ENCODE measurements at places on chromosomes 2 and 18. TPM values are rescaled to one million over a fixed set of nuclear protein-coding genes. Genes with fewer than 3 reads are reported as not detected.

DNA sequence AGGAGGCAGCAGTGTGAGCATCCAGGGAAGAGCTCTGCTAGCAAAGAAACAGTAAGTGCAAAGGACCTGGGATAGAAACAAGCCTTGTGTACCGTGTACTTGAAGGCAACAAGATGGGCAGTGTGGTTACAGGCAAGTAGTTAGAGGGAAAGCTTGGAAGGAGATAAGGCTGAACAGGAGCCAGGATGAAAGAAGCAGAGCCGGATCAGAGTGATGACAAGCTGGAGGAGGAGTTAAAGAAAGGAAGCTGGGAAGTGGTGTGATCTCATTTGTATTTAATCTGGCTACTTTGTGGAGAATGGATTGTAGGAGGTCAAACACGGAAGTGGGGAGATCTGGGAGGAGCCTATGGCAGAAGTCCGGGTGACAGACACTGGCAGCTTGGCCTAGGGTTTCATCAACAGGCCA, 44.7 kb upstream of the VPS54 start:
- DNase-seq, result peak; percentile 73

DNA sequence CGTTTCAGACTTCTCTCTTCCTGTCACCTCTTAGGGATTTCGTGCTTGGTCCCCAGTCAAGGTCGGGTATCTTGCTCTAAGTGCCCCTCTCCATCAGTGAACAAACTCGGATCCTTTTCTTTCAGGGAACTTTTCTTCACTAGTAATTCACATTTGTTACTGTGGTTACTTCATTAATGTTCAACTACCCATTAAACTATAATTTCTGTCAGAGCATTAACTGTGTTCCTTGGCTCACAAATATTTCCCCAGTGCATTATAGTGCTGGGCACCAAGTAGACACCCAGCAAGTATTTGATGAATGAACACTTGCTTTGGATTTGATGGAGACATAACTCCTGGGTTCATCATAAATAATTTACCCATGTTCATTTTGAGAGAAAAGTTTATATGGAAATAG, 209.7 kb upstream of the KCNJ3 start:
- no peak for DNase-seq

- DNase-seq, result peak; percentile 70
Observed at GRCh38 chr2:145230546-145230945, 710.6 kb upstream of the ZEB2 start.

The RAMP1 gene
- 35.8 TPM for total RNA-seq

DNA sequence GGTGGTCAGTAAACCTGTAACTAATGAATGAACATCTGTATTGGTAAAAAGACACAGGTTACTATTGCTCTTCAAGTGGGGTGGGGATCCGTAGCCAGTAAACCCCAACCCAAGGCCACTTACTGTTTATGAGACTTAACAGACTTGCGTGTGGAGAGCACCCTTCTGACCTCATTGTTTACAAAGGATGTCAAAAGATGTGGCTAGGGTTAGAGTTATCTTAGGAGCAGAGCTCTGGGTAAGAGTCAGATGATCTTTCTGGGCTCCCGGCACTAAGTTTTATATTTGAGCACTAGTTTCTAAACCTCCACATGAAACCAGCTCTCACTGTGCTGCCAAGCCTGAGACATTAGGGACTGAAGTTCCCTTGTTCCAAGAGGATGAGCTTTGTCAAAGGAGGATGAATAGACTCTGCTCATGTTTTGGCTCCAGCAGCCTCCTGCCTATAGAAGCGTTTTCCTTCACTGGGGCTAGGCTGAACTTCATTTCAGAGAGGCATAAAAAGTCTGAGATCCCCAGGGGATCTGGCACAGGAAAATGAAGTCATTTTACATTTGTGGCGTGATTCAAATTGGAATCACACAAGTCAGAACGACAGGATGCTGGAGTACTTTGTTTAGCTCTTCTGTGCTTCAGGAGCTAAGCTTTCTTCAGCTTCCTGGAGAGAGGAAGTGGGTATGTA, 403.1 kb upstream of the TRIB2 start:
- no peak for DNase-seq

DNA sequence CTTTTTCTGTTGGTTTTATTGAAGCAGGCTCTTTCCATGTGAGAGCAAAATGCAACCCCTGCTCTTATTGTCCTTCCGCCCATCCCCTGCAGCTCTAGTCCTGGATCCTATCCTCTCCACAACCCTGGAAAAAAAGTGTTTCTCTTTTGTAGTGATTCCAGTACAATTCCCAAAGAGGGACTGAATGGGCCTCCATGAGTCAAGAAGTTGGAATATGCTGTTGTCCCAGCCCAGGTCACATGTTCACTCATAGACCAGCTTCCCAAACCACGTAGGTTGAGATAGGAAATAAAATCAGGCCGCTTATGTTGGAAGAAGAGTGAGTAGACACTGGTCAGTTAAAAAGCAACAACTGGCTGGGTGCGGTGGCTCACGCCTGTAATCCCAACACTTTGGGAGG, 39.4 kb downstream of the CPO start:
- DNase-seq, result no peak

DNA sequence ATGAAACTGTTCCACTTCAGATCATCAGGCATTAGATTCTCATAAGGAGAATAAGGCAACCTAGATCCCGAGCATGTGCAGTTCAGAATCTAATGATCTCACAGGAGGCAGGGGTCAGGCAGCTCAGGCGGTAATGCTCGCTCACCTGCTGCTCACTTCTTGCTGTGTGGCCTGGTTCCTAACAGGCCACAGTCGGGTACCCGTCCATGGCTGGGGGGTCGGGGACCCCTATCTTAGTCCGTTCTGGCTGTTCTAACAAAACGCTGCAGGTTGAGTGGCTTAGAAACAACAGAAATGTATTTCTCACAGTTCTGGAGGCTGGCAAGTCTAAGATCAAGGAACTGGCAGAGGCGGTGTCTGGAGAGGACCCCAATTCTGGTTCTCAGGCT, 79.2 kb downstream of the ASB1 start:
- no peak for DNase-seq

The SYT4 gene
- 0.67 TPM for total RNA-seq

- DNase-seq, result no peak
Observed at GRCh38 chr2:80050246-80050645, 254.3 kb downstream of the LRRTM1 start.

The RNF25 gene
- 36.1 TPM for total RNA-seq

The SDC1 gene
- total RNA-seq, result 83.3 TPM

DNA sequence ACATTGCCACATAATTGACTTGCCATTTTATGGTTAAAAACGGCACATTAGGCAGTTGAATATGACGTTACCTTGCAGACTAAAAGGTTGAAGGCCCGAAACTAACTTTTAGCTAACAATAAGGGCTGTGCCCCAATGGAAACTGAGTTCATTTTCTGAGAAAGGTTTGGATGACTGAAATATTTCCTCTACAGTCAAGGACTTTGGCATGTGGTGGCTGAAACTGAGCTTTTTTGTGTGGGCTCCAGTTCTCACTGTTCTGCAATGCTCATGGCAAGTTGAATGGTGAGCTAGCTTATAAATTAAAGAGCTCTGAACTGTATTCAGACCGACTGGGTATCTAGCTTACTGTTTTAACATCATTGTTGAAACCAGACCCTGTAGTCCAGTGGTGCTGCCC, 23.8 kb upstream of the TXNDC2 start:
- no peak for DNase-seq

The MC4R gene
- total RNA-seq, result not detected

The LIMS3 gene
- total RNA-seq, result 0.17 TPM

- DNase-seq, result no peak
Observed at GRCh38 chr2:113064898-113065297, 2.9 kb upstream of the IL1F10 start.

The CYRIA gene
- total RNA-seq, result 0.02 TPM

The SOS1 gene
- total RNA-seq, result 6.8 TPM

DNA sequence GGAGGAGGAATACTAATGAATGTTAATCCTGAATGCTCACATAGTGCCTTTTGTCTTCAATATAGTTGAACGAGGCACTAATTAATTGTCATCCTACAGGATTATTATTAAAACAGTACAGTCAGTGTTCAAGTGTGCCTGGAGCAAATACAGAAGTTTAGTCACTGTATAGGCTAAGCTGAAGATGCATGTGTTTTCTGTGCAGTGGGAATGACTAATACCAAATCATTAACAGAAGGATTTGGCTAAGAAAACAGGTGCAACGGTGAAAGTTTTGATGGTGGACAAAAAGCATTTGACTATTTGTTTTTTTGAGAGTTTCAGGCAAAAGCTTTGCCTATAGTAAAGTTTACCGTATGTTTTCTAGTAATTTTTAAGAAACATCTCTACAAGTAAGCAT, 62.8 kb downstream of the DCC start:
- no peak for DNase-seq

- DNase-seq, result no peak
Observed at GRCh38 chr2:106332054-106332453, 136.2 kb downstream of the RGPD3 start.

Measured in M059J (cell line).